ENCODE measurements at places on chromosomes 5 and 9. TPM values are rescaled to one million over a fixed set of nuclear protein-coding genes. Genes with fewer than 3 reads are reported as not detected.
A peak's percentile ranks its signal among the peaks of the same experiment; 100 is the strongest.

DNA sequence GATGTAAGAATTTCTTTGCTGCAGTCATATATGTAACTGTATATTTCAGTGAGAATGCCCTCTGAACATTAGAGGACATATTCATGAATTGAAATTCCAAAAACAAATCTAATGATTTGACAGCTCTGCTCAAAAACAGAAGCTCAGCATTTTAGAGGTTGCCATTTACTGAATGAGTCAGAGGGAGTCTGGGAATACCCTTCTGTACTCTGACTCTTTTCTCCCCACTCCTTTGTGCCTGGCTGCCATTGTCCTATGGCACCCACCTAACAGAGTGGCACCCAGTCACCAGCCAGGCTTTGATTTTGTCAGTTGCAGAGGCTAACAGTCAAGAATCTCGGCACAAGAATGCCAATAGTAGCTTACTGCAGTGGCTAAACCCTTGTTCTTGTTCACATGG lies 133.6 kb downstream of the ATG10 start:
- no peak overlapping the region for H3K4me3 ChIP-seq
- no peak for DNase-seq
- no peak overlapping the region for H3K27ac ChIP-seq
- H3K27me3 ChIP-seq, result no peaks in the 10 kb centered on the region

DNA sequence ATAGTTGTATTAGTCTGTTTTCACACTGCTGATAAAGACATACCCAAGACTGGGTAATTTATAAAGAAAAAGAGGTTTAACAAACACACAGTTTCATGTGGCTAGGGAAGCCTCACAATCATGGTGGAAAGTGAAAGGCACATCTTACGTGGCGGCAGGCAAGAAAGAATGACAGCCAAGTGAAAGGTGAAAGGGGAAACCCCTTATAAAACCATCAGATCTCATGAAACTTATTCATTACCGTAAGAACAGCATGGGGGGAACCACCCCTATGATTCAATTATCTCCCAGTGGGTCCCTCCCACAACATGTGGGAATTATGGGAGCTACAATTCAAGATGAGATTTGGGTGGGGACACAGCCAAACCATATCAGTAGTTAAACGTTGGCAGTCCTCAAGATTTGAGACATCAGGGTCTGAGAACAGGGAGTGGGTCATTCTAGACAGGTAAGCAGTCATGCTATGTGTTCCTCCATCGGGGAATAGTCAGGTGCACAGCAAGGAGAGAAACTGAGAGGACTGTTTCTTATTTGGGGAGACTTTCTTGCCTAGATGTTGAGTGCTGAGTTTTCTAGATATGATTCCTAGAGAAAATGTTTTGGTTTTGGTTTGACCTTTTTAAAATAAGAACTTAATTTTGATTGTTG lies 45.8 kb upstream of the ENTREP1 start:
- DNase-seq, result no peak
- H3K36me3 ChIP-seq, result no peaks in the 10 kb centered on the region
- no peaks in the 10 kb centered on the region for H3K27me3 ChIP-seq
- no peak overlapping the region for H3K27ac ChIP-seq

DNA sequence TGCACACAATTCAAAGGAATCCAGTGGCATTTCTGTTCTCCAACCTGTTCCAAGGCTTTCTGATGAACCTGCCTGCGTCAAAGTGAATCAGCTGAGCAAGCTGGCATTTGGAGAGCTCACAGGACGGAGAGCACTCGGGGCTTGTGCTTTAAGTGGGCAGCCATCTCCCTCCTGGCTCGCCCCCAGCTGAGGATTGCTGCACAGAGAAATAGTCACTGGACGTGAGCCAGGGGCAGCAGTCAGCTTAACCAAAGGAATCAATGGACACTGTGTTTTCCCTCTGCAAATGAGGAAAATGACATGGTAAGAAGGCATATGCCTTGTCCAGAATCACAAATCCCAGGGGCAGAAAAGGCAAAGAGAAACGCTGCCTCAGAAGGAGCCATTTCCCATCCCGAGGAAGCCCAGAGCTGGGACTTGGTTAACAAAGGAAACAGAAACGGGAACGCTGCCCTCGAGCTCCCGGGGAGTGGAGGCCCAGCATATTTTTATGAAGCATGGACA lies 299.4 kb downstream of the ZSWIM6 start:
- peak overlapping the region; percentile 7 for H3K27ac ChIP-seq
- H3K27me3 ChIP-seq, result peaks cover 5% of the 10 kb centered on the region
- no peak overlapping the region for H3K4me3 ChIP-seq
- peak; percentile 71 for DNase-seq
- no peaks in the 10 kb centered on the region for H3K36me3 ChIP-seq

DNA sequence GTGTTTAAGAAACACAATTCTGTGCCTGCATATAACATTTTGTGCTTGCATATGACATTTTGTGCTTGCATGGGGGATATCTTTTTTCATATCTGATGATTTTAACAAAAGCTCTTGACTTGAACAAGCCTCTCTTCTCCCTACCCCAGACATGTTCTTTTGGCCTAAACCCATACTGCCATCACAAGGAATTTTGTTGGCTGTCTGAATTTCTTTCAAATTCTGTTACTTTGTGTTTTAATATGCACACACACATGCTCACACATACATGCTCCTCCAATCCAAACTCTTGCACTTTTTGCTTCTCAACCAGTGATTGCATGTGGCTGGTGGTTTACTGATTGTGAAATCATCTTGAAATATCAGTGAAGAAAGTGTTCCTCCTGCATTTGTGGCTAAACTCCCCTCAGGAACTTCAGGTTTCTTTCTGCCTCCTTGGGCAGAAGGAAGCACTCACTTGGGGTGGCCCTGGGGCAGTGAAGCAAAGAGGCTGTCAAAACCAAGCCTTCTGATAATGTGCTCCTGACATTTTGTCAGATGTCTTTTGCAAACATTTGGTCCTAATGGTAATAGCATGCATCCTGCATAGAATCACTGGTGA lies 377.2 kb upstream of the KLF4 start:
- peaks cover 49% of the 10 kb centered on the region for H3K4me1 ChIP-seq
- H3K27me3 ChIP-seq, result no peaks in the 10 kb centered on the region
- no peak for DNase-seq

DNA sequence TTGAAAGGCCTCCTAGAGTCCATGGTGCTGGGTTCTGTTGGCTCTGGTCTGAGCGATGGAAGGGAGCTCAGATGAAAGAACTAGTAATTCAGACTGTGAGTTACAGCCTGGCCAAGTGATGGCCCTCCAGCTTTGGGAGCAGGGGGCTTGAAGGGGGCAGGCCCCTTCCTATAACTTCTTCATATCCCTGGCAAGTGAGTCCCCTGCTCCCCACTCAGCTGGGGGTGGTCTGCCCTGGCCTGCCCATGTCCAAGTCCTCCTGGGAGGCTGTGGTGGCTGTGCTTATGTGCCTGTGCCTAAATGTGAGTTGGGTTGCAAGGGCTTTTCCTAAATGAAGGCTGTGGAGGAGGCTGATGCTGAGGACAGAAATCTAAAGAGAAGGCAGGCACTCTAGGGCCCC lies 80.1 kb downstream of the MACROH2A1 start:
- no peak overlapping the region for H3K4me3 ChIP-seq
- DNase-seq, result no peak
- no peaks in the 10 kb centered on the region for H3K4me1 ChIP-seq
- no peaks in the 10 kb centered on the region for H3K36me3 ChIP-seq
- no peaks in the 10 kb centered on the region for H3K27me3 ChIP-seq

- no peaks in the 10 kb centered on the region for H3K4me1 ChIP-seq
- no peak for DNase-seq
- peak overlapping the region; percentile 57 for H3K27ac ChIP-seq
- no peaks in the 10 kb centered on the region for H3K36me3 ChIP-seq
- H3K27me3 ChIP-seq, result no peaks in the 10 kb centered on the region
These were observed 20.6 kb upstream of the LARP1 start for GRCh38 chr5:154734370-154735248.

- peaks cover 4% of the 10 kb centered on the region for H3K36me3 ChIP-seq
- H3K27ac ChIP-seq, result no peak overlapping the region
- no peaks in the 10 kb centered on the region for H3K4me1 ChIP-seq
These were observed 544 bp upstream of the ERCC6L2 start for GRCh38 chr9:95874989-95875304.

- peaks cover 40% of the 10 kb centered on the region for H3K27me3 ChIP-seq
- no peaks in the 10 kb centered on the region for H3K4me1 ChIP-seq
- no peaks in the 10 kb centered on the region for H3K36me3 ChIP-seq
- no peak overlapping the region for H3K27ac ChIP-seq
- DNase-seq, result peak; percentile 73
These were observed 337.4 kb upstream of the PUM3 start for GRCh38 chr9:3181049-3181953.

The STC2 gene
- total RNA-seq, result 2.9 TPM

The TERT gene
- 0.13 TPM for total RNA-seq
